Trophoblast cell (in vitro differentiated cells and primary cell): ENCODE measurements at places on chromosomes 5 and 9.

DNA sequence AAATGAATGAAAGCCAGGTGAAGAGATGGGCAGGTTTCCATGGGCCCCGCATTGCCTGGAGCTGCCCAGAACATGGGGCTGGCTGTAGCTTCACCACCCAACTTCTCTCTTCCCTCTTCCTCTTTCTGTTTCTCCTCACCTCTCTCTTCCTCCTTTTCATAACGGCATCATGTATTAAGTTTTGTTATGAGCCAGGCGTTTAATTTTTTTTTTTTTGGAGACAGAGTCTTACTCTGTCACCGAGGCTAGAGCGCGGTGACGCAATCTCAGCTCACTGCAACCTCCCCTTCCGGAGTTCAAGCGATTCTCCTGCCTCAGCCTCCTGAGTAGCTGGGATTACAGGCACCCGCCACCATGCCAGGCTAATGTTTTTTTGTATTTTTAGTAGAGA is 13.0 kb upstream of the SPINK4 start:
- no peak for DNase-seq

DNA sequence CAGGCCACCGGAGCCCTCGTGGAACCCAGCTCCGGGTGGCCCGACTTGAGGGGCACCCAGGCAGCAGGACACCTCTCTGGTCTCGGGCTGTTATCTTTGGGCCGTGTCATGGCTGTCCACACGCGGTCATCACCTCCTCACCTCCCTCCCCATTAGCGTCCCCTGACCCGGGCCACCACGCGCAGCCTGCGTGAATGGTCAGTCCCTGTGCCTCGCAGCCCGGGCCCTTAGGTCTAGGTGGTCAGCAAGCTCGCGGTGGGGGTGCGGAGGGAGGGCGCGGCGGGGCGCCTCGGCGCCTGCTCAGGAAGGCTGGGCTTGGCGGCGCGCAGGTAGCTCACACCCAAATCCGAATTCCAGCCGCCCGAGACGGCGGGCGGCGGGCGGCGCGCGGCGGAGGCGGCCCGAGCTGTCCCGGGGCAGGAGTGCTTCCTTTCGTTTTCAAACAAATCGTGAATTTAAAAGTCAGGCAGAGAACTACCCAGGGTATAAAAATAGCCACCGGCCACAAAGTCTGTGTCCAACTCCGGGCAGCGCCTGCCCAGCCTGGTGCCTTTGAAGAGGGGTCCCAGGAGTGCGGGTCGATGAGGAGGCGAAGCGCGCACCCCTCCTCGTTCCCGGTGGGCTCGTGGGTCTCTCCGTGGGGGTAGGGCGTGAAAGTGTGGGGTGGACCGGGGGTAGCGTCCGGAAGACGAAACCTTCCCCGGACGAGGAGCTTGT is 1.0 kb upstream of the RXRA start:
- DNase-seq = peak; percentile 42

DNA sequence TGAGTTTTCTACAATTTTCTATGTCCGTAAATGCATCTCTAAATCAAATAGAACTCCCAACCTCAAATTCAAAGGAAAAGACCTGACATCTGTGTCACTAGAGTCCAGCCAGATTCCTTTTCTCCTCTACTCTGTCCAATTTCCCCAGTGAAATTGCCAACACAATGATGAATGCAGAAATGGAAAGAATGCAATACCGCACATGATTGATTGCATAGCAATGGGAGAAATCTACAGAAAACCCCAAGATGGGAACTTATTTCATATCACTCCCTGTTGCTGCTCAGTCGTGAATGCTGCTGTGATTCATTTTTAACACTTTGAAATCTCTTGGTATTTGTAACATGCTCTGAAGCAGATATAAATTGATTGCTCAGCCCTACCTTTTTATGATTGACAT is 355.1 kb upstream of the TUSC1 start:
- peak; percentile 46 for DNase-seq

GRCh38 chr5:144369006-144369405 is 198.3 kb downstream of the KCTD16 start:
- no peak for DNase-seq

DNA sequence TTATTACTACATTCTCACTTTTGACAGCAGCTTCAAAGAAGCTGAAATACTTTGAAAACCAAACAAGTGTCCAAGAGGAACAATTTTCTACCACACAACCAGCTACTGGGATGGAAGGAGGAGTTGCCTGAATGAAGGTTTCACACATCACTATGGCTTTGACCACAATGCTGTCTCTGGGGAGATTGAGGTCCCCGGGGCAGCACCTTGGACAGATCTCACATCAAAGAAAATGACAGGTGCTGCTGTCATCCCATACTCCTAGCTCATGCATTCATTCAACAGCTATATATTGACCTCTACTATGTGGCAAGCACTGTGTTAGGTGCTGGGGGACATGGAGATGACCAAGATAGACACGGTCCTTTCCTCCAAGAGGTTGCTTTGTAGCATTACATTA is 233.2 kb upstream of the RASEF start:
- DNase-seq = no peak

DNA sequence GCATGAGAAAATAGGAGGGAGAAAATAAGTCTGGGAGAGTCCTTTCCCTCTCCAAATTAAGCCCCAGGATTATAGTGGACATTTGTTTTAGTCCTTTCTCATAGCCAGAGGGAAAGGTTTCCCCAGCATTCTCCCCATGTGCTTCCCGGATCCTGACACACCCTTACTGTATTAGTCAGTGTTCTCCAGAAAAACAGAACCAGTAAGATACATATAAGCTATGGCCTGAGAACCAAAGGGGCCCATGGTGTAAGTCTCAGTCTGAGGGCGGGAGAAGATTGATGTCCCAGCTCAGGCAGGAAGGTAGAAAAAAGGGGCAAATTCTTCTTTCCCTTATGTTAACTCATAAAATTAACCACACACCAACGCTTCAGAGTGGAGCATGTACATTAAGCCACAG is 25.6 kb upstream of the SPATA31D4 start:
- no peak for DNase-seq

DNA sequence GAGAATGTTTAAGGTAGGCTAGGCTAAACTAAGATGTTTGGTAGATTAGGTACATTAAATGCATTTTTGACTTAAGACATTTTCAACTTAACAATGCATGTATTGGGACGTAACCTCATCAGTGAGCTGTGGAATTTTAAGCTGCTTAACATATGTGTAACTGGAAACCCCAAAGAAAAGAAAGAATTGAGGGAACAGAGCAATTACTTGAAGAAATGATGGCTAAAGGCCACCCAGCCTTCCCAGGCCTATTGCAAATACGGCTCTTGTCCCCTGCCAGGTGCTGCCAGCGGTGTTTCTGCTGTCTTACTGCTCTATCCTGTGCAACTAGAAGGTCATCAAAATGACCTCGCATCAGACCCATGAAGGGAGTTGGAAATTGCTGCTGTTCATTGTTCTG is 52.0 kb downstream of the RICTOR start:
- DNase-seq = no peak

DNA sequence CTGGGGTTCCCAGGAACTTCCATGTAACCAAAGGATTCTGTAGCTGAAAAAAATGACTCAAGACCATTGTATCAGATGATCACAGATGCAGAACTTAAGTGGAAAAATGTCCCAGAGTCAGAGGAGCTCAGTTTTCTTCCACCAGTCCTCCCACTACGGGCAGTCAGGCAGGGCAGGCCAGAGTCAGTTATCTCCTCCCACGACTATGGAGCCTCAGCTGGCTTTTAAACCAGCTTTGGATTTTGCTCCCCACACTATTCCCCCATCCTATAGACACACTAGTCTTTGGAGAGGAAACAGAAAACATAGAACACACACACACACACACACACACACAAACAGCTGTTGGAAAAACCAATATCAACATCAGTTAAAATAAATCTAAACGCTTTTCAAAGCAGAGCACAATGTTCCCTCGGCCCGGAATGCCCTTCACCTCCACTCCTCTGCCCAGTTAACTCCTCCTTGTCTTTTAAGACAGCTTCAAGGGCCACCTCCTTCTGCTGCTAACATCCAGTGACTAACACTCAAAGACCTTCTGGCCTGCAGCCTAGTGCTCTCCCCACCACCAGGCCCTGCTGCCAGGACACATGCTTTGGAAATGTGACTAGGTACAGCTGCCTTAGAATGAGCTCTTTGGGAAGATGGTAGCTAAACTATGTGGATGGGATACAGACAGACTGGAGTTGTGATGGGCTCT is 56.8 kb downstream of the NIPAL4 start:
- DNase-seq = no peak

GRCh38 chr9:104850786-104851545 is 77.0 kb downstream of the ABCA1 start:
- DNase-seq = no peak

DNA sequence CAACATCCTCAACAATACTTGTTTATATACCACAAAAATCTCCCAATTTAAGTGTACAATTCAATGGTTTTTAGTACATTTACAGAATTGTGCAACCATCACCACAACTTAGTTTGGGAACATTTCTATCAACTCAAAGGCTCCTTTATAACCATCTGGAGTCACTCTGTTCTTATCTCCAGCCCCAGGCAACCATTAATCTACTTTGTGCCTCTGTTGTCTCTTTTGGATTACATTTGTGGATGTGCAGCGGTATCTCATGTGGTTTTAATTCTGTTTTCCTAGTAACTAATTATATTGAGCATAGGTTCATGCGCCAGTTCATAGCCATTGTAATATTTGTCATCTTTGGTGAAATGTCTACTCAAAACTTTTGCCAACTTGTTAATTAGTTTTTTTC is 14.4 kb downstream of the ADAMTS19 start:
- no peak for DNase-seq
